ENCODE measurements at places on chromosomes 11 and 22.

DNA sequence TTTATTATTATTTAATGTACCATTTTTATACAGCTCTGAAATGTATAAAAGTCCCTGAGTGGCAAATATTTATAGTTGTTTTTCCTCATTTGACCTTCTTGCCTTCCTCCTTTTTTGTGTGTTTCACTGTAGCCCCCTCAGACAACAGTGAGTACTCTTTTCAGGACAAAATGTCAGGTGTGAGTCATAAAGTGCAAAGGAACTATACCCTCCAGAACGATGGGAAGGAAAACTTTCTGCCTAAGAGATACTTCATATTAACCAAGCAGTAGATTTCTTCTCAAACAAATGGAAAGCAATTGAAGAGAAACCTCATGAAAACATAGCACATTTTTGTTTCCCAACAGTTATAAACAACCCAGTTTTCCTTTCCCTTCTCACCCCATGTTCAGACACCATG lies 16.1 kb upstream of the MS4A7 start:
- DNase-seq = no peak

GRCh38 chr11:72947229-72947628 lies 133.0 kb downstream of the ATG16L2 start:
- no peak for DNase-seq

DNA sequence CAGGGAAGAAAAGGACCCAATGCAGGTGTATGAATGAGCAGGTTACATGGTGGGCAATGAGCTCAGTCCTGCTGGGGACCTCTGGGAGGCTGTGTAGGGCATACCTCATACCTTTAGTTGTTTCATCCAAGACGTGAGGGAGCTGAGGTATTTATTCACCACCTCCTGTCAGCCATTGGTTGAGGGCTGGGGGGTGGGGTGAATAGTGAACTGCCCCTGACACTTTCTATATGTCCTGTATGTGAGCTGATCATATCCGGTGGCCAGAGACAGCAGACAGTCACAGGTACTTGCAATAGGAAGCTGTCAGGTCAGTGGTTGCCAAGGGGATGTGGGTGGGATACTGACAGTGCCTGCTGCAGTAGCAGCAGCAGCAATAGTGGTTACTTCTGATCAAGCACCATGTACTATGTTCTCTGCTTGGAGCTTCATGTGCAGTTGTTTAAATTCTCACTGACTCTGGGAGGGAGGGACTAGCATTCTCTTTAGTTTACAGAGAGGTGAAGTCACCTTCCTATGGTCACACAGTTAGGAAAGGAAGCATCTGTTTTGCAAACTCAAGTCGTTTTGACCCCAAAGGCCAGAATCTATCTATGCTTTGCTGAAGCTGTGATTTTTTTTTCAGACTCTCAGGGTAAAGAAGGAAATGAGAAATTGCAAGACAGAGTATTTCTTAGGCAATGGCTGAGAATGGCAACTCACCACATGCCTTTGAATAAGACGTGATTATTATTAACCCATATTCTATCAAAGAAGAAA lies 54.0 kb downstream of the MIAT start:
- no peak for DNase-seq

DNA sequence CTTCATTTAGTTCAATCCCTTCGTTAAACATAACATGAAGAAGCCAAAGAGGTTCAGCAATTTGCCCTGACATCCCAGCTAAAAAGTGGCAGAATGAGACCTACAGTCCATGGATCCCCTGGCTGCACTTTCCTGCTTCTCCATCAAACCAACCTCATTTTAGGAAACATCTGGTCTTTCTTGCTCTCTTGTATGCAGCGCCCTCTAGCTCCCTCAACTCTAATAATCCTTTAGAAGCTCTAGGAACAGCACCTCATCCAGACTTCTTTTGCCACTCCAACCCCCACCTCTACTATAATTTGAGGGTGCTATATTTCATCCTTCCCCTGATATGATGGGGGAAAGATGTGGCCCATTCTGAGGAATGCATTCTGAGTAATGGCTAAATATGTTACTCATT lies 7.4 kb downstream of the CNTF start:
- no peak for DNase-seq

GRCh38 chr11:123545726-123546270 lies 108.6 kb downstream of the SCN3B start:
- no peak for DNase-seq

DNA sequence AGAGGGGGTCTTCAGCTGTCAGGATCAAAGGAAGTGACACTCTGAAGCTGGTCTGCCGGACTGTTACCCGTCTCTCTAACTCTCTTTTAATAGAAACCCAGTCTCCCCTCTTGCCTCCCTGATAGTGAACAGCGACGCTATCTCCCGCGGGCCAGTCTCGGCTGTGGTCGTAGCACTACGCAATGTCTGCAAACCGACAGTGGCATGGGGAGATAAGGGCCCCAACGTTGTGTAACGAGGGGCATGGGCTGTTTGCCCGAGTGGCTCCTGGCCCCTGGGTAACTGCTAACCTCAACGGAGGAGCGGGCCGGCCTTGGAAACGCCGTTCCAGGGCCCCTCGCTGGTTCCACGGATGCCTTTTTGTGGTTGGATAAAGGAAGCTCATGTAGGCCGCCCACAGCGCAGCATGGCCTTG lies 23.3 kb downstream of the ZBTB16 start:
- no peak for DNase-seq

GRCh38 chr22:28935713-28936112 lies 52.3 kb downstream of the ZNRF3 start:
- no peak for DNase-seq

- DNase-seq = peak; percentile 98
Measured at GRCh38 chr11:10490398-10491241, 35.6 kb downstream of the AMPD3 start.

DNA sequence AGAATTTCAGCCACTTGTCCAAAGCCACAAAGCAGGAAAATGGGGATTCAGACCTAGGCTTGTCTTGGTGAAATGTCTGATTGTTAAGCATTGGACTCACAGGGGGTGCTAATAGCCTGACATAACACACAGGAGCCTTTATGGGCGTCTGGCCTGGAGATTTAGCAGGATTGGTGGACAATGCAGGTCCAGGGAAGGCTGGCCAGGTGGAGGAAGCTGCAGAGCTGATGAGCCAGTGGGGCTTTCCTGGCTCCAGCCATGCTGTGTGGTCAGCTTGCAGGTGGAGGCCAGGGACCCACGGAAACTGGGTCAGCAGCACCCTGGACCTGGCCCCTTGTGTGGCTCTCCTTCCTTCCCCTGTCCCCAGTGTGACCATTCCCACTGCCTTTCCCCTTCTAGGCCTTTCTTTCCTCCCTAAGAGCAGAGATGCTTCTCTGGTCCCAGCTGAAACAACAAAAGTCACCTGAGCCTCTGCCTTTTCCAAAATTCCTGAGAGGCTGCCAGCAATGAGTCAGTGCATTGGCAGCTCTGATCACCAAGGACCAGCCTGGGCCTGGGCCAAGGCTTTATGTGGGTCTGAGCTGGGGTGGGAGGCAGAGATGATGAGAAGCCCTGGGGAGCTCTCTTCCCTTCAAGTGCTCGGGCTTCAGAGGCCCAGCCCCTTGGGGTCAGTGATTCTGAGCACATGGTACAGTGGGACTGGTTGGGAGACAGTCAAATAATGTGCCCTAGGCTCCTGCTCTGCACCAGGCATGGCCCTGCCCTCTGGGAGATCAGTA lies 85.2 kb downstream of the CCDC81 start:
- peak; percentile 85 for DNase-seq

GRCh38 chr22:23789121-23789520 lies 2.4 kb downstream of the SMARCB1 start:
- DNase-seq = no peak

DNA sequence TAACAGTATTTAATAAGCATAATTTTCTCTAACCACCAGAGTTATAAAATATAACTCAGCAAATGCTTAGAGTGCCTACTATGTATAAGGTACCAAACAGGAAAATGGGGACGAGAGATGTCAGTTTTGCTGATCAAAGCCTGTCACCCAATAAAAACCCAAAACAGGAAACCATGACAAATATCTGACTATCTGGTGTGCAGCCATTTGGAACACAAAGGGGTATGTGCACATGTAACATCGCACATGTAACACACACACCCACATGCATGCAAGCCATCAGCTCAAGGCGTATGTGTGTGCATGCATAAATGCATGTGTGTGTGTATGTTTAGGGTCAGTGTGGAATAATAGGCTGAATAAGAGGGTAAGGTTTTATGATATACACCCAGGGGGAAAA lies 64.2 kb downstream of the PRR5L start:
- no peak for DNase-seq

GRCh38 chr11:244376-244775 lies 7.6 kb downstream of the PSMD13 start:
- no peak for DNase-seq

- no peak for DNase-seq
Measured at GRCh38 chr11:120024046-120024445, 113.9 kb downstream of the TRIM29 start.

DNA sequence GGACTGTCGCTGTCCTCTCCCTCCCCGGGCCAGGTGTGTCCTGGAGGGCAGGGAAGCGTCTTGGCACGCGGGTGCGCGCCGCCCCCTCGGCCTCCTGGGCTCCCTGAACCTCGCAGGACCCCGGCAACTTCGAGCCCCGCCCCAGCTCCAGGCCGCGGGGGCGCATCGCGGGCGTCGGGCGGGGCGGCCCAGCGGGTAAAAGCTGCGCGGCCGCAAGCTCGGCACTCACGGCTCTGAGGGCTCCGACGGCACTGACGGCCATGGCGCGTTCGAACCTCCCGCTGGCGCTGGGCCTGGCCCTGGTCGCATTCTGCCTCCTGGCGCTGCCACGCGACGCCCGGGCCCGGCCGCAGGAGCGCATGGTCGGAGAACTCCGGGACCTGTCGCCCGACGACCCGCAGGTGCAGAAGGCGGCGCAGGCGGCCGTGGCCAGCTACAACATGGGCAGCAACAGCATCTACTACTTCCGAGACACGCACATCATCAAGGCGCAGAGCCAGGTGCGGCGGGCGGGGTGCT lies at the start of gene CST6:
Gene CST6 (plus strand): TSS at position 224 of the 519 bp plus-strand sequence. CDS start 37 bp downstream, at position 261.
- DNase-seq = no peak

DNA sequence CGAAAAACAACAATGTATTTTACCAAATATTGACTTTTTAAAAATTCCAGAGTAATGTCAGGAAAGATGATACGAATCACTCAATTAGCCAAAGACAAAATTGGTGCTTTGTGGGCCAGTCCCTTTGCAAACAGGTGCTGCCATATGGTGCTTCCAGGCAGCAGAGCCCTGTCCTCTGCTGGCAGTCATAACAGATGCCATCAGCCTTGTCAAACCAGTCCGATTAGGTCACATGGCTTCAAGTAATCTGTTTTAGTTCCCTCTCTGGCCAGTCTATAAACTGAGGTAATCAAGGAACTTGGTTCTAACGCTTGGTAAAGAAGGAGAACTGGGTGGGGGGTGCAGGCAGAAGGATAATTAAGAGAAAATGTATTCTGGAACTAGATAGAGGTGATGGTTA lies 49.1 kb upstream of the CAPRIN1 start:
- no peak for DNase-seq

- no peak for DNase-seq
Measured at GRCh38 chr11:111694851-111695250, 71.3 kb downstream of the PPP2R1B start.

GRCh38 chr11:9626496-9627394 lies 37.1 kb upstream of the SWAP70 start:
- DNase-seq = peak; percentile 13

Measured in MG63 (cell line).